AG09309 (cell line): ENCODE measurements at places on chromosomes 13 and 19.

- DNase-seq = no peak
Measured at GRCh38 chr13:59479629-59480028, 684.1 kb downstream of the DIAPH3 start.

GRCh38 chr13:63693696-63694095 lies 2278.0 kb upstream of the PCDH20 start:
- no peak for DNase-seq

GRCh38 chr19:49231804-49232203 lies 74.2 kb downstream of the TRPM4 start:
- DNase-seq = no peak

- DNase-seq = no peak
Measured at GRCh38 chr19:11014403-11014911, 53.6 kb downstream of the SMARCA4 start.

DNA sequence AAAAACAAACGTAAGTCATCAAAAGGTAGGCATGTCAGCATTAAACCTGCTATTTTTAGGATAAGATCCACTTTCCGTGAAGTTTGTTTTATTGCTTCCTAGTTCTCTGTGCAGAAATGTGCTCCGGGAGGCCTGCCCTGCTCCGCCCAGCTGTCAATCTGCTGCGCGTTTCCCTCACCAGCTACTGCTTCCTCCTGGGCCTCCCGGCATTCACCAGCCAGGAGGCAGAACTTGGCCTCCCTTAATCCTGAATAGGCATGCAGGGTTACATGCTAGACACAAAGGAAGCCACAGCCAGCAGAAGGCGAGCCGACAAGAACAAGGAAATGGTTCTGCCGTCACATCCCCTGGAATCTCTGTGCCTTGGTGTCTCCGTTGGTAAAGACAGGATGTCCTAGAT lies 386.2 kb downstream of the IRS2 start:
- no peak for DNase-seq

GRCh38 chr19:55640043-55640576 lies 692 bp upstream of the ZNF580 start:
- DNase-seq = no peak

DNA sequence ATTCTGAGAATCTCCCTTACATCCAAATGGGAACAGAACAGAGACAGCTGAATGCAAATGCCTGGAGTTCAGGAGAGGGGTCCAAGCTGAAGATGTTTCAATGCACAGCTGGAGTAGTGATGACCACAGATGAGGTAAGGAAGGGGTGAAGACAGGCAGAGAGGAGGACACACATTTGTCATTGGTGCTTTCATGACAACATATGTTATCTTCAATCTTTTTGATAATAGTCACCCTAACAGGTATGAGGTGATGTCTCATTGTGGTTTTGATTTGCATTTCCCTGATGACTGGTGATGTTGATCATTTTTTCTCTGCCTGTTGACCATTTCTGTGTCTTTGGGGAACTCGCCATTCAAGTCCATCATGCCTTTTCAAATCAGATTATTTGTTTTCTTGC lies 19.2 kb downstream of the SIGLEC7 start:
- DNase-seq = no peak

- no peak for DNase-seq
Measured at GRCh38 chr13:111875915-111876314, 191.0 kb upstream of the SOX1 start.

- DNase-seq = no peak
Measured at GRCh38 chr19:52270266-52270885, 989 bp downstream of the ZNF766 start.

DNA sequence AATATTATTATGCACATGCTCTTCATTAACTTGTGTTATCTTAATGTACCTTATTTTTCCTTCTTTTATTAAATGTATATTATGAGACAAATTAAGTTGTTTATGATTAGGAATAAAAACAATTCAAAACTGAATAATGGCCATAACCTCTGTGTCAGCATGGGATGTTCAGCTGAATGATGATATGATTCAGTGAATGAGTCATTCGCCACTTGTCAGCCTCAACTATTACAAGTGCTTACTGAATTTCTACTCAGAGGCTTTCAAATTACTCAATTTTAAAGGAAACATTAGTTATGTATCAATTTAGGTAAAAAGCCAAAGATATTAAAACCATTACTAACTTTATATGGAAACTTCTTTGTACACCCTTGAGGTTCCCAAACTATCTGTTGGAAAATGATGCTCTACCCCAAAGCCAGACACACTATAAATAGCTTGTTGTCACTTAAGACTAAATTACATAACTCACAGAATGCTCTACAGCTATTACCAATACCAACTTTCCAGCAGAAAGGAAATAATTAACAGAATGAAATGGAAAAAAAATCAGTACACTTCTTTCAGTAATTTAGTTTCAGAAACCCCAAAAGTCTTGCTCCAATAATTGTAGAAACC lies 14.4 kb downstream of the LIG4 start:
- no peak for DNase-seq

DNA sequence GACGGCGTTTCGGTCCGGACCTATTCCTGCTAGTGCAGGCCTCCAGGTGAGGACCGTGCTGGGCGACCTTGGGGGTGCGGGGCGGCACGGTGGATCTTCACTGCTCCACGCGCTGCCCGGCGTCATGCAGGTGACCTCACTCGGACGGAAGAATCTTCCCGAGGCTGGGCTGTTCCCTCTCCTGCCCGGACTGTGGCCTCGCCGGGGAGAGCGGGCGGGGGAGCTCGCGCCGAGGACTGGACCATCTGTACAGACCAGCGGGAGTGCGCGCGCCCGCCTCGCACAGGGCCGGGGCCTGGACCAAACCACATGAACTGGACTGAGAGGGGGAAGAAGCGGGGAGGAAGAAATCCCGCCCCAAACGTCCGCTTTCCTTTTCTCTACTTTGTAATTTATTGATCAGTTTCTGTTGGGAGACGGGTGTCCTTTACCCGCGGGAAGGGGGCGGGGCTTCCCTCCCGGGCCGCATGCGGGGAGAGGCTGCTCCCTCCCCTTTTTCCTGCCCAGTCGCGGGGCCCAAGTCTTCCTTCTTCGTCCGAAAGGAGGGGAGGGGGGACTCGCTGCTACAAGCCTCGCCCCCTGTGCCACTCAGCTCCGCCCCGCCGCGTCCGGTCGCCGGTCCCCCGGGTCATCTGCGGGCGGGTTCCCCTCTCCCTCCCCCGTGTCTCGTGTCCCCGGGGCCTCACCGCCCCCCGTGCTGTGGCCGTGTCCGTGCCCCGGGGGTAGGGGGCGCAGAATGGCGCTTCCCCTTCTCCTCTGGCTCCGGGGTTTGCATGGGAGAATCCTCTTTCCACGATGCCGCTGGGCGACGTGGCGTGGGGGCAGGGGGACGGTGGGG lies 4.9 kb downstream of the HRC start:
- DNase-seq = peak; percentile 13

GRCh38 chr13:78426183-78426582 lies 177.2 kb downstream of the POU4F1 start:
- DNase-seq = no peak

DNA sequence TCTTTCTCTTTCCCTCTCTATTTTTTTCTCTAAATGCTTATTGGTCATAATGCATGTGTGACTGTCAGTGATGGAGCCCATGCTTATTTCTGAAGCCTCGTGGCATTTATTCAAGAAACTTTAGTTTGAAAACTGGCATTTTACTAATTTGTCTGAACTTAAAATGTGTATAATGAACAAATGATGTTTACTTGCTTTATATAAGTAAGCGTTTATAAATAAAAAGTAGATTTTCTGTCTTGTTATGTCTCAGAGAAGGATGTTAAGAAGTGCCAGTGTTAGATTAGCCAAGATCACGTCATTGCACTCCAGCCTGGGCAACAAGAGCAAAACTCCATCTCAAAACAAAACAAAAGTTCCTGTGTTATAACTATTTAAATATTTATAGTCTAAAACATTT lies 1568.1 kb downstream of the EFNB2 start:
- no peak for DNase-seq

DNA sequence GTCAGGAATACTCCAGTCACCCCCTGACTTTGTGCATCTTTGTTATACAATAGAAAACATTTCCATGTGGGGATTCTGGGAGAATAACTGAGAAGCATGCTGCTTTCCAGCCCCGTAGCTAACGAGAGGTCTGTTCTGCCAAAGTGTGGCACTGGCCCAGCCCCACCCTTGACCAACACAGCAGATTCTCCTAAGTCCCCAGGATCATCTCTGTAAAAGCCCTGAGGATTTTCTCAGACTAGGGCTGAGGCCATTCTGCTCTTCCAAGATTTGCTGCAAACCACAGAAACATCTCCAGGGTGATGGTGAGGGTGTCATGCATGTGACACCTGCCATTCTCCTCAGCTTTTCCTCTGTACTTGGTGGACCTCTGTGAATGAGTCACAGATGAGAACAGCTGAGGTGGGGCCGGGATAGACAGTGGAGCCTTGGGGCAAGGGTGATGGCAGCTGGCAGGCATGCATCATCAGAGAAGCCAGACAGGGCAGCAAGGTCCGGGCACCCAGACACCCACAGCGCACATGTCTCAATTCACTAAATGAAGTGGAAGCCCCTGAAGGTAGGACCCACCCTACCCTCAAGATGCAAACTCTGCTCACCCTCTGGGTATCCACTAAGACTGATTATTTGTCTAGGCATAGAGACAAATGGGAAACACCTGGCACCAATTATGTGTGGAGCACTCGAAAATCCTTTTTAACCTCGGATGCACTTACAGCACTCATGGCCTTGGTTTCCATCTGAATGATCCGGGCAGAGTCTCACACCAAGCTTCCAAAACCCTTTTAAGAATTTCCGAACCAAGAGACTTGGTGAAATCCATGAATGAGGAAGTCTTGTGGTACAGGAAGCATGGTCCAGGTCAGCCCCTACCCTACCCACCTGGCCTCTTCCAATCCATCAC lies 20.1 kb upstream of the DOCK9 start:
- DNase-seq = no peak

DNA sequence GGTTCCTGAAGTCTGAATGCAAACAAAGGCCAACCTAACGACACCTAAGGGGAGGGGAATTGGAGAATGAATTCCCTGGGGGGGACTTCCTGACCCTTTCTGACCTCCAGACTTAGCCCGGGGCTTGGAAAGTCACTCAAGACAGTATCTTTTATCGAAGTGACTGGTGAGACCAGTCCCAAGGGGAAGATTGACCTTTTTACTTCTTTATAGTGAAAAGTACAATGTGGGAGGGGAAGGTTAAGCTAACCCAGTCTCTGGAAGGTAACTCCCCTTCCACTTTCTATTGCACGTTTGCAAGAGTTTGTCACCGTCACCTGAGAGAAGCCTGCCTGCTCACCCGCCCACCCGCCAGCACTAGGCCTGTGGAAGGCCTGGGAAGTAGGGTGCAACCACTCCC lies 111.9 kb downstream of the EFNB2 start:
- no peak for DNase-seq

DNA sequence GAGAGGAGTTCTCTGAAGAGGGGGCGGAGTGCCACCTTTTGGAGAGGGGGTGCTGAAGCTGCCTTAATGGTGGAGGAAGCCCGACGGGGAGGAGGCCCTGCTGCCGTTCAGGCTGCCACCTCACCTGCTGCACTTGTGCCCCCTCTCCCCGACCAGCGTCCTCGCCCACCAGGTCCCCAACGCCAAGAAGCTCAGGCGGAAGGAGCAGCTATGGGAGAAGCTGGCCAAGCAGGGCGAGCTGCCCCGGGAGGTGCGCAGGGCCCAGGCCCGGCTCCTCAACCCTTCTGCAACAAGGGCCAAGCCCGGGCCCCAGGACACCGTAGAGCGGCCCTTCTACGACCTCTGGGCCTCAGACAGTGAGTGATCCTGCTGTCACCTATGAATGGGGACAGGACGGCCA lies 5.4 kb downstream of the NOP53 start:
- DNase-seq = no peak

DNA sequence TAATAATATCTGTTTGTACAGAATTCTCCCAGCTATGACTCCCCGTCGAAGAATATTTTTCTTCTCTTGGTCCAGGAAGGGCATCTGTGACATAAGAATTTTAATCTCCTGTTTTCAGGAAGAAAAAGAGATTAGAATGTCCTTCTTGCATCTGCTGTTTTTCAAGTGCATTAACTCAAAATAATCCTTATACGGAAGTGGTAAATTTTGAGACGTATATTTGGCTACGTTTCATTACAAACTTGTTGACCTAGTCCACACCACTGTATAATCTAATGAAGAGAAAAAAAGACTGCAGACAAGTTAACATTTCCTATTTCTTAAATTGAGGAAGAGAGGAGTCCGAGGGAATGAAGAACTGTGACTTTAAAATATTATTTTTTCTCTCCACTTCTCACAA lies 959.9 kb downstream of the DIAPH3 start:
- no peak for DNase-seq
